ENCODE measurements at places on chromosomes 2 and 18.

DNA sequence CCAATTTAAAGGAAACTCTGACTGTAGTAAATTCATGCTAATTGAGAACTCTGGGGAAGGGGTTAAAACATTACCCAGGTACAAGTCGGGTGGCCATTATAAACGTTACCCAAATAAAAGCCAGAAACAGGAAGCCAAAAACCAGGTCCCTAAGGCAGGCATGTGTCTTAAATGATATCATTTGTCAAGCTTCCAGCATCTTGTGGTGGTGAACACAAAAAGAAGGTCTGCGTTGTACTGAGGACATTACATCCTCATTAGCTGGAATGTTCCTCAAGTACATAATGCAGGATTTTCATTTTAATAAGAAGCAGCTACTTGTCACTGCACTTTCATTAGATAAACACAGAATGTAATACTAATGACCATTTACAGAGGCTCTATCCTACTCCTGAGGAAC, 10.9 kb downstream of the PTGR3 start:
- DNase-seq: peak; percentile 52

GRCh38 chr2:102780467-102780866, 18.6 kb downstream of the TMEM182 start:
- no peak for DNase-seq

- no peak for DNase-seq
Measured at GRCh38 chr18:33022370-33022769, 249.5 kb upstream of the KLHL14 start.

DNA sequence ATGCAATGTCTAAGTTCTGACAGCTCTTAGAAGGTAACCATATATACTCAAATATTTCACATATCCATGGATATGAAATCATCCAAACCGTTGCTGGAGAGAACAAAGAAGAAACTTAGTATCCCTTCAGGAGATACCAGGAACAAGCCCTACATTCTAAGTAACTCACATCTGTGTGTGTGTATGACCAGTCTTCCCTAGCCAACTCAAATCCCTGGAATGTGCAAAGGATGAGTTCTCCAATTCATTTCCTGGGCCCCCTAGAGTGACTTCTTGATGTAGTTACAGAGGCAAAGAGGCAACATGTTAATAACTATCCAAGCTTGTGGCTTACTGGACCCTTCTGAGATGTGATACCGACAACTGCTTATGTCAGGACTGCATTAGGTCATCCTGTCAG, 20.1 kb downstream of the TPGS2 start:
- DNase-seq: no peak

DNA sequence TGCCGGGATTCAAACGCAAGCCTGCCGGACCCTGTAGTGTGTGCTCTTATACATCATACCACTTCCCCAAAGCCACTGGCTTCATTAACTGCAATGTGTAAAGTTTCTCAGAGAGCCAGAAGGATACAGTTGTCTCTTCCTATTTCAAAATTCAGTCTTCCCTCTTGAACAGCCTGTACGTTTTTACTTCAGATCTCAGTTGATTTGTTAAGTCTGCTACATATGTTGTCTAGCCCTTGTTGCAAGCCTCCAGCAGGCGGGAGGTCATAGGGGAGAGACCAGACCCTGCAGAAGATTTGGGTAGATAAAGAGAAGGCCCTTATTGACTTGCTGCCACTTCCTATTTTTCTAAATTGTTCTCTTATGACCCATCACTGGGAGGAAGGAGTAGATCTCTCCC, 56.2 kb downstream of the ARHGEF33 start:
- DNase-seq: peak; percentile 3

- no peak for DNase-seq
Measured at GRCh38 chr2:50431958-50432650, 599.8 kb downstream of the NRXN1 start.

DNA sequence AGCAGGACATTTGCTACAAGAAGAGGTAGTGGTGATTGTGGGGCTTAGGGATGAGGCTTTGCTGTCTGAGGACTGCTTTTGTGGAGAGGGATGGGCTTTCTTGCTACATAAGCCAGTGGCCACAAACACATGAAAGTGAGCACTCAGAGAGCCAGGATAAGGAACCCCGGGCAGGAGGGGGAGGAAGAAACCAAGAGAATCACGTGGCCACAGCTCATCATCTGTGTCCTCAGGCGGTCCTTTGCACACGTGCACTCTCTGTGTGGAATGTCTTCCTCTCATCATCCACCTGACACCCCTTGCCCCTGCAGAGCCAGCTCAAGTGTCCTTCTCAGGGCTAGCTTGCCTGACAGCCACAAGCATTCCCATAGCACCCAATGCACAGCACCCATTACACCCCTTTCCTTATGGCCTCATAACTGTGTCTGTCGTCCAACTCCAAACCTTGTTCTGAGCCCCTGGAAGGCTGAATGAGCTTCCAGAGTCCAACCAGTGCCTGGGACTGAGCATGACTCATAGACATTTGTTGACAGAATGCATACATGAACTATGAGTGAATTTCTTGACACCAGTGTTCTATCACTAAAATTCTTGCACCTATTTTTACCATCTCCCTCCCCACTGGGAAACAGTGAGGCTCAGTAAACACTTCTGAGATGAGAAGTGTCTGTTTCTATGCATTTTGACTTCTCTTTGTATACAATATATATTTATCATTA, 398.3 kb downstream of the ALK start:
- peak; percentile 28 for DNase-seq

GRCh38 chr2:29166242-29167039, 51.2 kb downstream of the CLIP4 start:
- DNase-seq: peak; percentile 17

DNA sequence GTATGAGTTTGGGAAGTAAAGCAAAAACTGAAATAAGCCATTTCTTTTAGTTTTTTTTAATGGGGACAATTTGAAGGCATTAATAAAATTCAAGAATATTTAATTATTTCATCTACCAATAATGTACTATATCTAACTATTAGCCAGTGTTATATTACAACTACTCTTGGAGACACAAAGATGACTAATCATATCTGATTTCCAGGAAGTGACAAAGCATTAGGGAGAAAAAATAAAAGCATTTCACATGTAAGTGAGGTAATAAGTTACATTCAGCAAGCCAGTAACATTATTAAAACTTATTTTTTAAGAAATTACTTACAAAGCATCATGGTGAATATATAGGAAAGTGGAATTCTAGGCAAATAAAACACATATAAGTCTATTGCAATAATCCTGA, 781.3 kb upstream of the NRXN1 start:
- DNase-seq: peak; percentile 5

DNA sequence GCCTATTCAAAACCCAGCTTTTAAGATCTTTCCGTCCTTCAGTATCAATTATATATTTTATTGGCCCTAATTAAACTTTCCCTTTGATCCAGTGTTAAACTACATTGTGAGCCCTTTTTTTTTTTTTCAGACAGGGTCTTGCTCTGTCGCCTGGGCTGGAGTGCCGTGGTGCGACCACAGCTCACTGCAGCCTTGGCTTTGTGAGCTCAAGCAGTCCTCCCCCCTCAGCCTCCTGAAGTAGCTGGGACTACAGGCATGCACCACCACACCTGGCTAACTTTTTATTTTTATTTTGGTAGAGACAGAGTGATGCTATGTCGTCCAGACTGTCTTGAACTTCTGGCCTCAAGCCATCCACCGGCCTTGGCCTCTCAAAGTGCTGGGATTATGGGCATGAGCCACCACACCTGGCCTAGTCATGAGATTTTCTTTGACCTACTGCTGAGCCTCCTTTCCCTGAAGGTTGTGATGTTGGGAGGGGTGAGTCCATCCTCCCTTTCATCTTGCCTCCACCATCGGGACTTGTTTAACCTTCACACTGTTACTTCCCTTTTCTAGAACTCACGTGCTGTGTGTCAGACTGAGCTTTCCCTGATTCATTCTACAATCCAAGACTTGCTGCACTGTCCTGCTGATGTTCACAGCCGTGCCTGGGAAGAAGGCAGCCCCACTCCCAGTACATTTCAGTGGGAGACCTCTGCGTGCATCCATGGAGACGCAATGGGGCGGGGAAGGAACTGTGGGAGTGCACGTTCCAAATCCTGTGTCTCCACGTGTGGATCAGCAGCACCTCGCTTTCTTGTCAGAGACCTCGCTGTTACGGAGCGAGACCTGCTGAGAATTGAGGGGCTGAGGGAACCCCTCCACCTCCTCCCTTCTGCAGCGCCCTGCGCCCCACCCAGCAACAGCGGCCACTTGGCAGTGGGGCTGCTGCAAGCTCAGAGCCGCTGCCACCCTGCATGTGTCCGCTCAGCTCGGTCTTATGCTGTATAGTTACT, 10.8 kb downstream of the OXER1 start:
- DNase-seq: no peak

- no peak for DNase-seq
Measured at GRCh38 chr2:26123426-26123825, 49.5 kb upstream of the GAREM2 start.
